ENCODE measurements at places on chromosomes 2 and 18.

DNA sequence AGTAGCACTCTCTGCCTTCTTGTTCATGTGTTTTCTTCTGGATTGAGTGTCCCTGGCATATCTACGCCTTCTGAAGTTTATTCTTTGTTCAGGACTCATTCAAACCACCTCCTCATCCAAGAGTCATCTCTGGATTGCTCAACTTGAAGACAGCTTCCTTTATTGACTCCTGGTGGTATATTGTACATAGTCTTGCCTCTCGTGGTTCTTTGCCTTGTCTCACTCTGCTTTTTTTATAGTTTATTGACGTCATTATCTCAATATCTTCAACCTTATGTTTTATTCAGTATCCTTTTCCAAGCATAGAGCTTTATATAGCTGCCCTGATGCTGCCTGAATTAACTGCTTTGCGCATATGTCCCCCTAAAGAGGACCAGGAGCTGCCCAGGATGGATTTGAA lies 161.7 kb downstream of the INSIG2 start:
- DNase-seq = no peak

DNA sequence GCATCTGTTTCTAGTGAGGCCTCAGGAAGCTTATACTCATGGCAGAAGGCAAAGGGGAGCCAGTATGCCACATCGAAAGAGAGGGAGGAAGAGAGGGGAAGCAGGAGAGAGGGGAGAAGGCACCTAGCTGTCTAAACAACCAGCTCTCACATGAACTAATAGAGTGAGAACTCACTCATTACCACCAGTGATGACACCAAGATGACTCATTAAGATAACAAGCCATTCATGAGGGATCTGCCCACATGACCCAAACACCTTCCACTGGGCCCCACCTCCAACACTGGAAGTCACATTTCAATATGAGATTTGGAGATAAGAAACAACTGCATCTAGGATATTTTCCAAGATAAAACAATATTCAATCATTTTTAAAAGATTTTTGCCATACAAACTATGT lies 753.9 kb upstream of the ZEB2 start:
- no peak for DNase-seq

GRCh38 chr2:171451074-171451473 lies 17.0 kb downstream of the DCAF17 start:
- no peak for DNase-seq

DNA sequence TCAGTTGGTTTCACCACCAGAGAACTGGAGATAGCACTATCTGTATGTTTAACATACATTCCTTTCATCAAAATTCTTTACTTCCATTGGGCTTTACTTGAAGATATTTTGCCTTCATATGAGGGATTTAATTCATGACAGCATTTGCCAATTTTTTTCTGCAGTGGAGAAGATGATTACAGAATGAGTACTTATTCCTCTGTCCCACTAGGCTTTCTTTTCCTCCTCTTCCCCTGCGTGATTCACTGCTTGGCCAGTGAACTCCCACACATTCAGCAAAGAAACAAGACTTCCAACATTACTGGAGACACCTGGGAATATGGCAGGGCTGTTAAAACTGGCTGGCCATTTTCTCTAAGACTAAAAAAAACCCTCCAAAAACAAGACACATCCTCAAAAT lies 425.8 kb upstream of the KCNH7 start:
- no peak for DNase-seq

- no peak for DNase-seq
These were observed 180.1 kb downstream of the CDH2 start for GRCh38 chr18:27996801-27997272.

- DNase-seq = no peak
These were observed 47.6 kb upstream of the ACVR1 start for GRCh38 chr2:157923598-157924217.

GRCh38 chr2:186984481-186984880 lies 135.5 kb upstream of the ZSWIM2 start:
- no peak for DNase-seq

- no peak for DNase-seq
These were observed 29.0 kb upstream of the MAPRE3 start for GRCh38 chr2:26941486-26941885.

GRCh38 chr2:100109986-100110613 lies 32.3 kb downstream of the AFF3 start:
- no peak for DNase-seq

- no peak for DNase-seq
These were observed 63.3 kb downstream of the BOD1L2 start for GRCh38 chr18:57210107-57210715.

DNA sequence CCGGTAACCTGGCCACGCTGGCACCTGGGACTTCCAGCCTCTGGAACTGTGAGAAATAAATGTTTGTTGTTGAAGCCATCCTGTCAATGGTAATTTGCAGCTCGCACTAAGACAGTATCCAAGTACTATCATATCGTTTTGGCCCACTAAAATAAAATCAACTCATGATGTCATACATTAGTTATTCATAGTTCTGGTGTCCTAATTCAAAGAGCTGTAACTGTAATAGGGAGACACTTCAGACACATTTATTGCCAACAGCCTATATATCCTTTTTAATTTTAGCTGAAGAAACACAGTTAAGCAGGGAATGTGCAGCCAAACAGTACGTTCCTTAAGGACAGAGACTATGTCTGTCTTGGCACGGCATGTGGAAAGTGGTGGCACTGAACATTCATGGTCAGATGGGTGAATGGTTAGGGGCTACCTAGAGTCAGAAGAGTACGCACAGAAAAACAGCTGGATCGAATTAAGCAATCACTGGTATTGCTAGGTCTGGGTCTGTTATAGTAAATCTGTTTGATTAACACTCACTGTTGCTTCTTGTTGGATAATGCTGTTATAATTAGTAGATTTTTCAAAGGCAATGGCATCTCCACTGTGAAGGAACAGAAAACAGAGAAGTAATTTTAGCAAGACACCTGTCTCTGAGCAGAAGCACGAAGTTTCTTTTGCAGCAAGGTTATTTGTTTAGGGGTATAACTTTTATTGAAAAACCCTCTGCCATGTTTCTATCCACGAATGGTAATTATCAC lies 41.3 kb upstream of the CREG2 start:
- no peak for DNase-seq

DNA sequence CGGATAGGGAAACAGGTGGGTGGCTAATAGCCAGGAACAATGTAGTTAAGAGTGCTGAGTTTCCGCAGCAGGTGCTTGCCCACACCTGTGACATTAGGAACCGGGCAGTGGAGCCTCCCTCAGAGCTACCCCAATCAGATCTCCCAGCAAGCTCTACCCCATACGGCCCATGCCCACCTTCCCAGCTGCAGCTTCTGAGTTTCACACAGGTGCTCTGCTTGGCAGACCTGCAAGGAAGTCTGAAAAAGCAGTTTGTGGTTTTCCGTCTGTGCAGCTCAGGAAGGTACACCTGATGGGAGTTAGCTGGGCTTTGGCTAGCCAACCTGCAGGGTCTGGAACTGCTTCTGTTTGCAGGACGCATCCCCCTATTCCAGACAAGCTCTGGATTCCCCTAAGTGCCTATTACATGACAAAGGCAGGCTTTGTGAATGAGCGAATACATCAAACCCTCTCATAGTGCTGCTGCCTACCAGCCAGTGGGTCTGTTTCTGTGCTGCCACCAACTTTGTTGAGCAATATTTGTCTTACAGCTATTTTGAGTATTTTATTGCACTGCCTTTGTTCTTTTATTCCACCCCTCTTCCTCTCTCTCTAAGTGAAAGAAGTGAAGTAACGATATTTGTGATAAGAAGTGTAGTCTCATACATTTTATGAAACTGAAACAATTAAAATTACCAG lies 24.7 kb upstream of the CEP68 start:
- DNase-seq = no peak

- no peak for DNase-seq
These were observed 207.2 kb downstream of the SLC8A1 start for GRCh38 chr2:40244675-40245074.

DNA sequence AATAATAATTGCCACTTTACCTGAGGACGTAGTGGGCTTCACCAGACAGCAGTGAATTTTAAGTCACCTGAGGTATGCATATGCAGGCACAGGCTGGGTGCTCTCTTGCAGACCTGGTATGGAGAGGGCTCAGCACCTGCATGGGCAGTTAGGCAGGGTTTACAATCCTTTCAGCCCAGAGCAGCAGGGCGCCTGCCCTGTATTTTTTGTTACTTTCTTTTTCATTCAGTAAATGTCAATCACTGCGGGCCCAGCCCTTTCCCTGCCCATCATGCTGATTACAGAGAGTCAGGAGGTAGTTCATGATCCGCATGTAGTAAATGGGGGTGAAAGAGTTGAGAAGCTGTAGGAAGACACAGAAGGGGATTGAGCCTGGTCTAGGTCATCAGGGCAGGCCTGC lies 147.0 kb upstream of the ALPP start:
- no peak for DNase-seq

GRCh38 chr2:172216477-172216876 lies 113.8 kb upstream of the DLX2 start:
- no peak for DNase-seq

GRCh38 chr2:195406886-195407603 lies 250.0 kb upstream of the SLC39A10 start:
- DNase-seq = no peak

DNA sequence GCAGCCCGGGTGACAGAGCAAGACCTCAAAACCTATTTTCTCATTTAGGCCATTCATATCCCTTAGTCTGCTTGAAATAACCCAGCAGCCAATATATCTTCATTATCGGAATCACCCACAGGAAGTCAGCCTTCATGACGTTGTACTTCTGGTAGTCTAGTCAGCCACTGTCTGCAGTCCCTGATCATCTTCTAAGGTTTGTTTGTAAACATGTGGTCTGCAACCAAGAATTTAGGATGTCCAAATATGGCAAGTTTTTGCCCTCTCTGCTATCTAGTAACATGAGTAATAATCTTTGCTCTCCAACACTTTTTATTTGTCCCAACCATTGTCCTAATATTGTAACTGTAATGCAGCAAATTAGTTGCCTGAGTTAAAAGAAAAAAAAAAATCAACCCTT lies 92.5 kb downstream of the PRPF40A start:
- DNase-seq = no peak

DNA sequence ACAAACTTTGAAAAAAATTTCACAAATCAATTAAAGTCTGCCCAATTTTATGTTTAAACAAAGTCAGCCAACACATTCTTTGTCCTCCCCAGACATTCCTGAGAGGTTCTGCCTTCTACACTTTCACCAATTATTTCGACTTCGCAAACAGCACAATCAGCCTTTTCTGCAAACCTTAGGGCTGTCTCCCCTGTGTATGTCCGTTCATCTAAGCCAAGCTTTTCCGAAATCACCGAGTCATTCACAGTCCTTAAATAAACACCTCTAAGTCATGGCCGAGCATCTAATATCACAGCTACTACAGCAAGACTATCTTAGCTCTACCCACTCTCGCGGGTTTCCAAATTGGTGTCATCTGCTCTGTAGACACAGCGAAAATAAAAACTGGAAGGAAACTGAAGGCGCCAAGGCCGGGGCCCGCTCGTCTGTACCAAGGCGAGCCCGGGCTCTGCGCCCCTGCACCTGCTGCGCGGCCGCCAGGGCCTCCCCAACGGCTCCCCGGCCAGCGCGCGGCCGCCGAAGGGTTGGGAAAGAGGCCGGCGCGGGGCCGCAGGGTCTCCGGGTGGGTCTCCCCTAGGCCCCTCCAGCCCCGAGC lies 730 bp downstream of the ODC1 start:
- DNase-seq = no peak

GRCh38 chr2:154698296-154698720 lies at the start of gene KCNJ3:
Gene KCNJ3 (plus strand): TSS chr2:154698695. CDS start chr2:154698776, 81 bp downstream.
- no peak for DNase-seq

GRCh38 chr2:204280262-204280668 lies 265.0 kb upstream of the PARD3B start:
- no peak for DNase-seq

- no peak for DNase-seq
These were observed 44.4 kb upstream of the BARD1 start for GRCh38 chr2:214853906-214854305.

- DNase-seq = no peak
These were observed 99.4 kb upstream of the GALNT5 start for GRCh38 chr2:157158111-157158510.

DNA sequence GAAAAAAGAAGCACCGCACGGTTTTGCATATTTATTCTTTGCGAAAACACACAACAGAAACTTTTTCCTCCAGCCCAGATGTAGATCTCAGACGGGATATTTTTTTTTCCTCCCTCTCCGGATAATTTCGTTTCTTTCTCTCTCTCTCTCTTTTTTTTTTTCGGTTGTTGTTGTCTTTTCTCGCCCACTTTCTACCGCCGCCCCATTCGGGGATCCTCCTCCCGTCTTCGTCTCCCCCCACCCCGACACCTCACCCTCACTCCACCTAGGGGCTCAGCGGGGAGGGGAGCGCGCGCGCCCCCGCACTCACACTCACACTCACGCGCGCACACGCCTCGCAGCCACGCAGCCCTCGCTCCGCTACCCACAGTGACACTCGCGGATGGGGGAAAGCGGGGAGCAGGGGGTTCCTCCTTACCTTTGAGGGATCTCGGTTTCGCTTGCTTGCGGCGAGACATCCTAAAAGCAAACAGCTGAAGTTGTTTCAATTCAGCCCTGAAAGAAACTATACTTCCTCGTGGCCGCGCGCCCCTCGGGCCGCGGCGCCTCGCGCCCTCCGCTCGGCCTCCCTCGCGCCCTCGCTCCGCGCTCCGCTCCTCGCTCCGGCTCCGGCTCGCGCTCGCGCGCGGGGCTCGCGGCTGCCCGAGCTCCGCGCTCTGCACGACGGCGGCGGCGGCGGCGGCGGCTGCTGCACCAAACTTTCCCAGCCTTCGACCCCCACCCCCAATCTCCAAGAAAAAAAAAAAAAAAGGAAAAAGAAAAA lies 1.3 kb downstream of the ZNF521 start:
- DNase-seq = no peak

GRCh38 chr18:11741505-11742145 lies 52.6 kb downstream of the GNAL start:
- no peak for DNase-seq

GRCh38 chr2:127649100-127649611 lies 3.2 kb downstream of the GPR17 start:
- DNase-seq = no peak

DNA sequence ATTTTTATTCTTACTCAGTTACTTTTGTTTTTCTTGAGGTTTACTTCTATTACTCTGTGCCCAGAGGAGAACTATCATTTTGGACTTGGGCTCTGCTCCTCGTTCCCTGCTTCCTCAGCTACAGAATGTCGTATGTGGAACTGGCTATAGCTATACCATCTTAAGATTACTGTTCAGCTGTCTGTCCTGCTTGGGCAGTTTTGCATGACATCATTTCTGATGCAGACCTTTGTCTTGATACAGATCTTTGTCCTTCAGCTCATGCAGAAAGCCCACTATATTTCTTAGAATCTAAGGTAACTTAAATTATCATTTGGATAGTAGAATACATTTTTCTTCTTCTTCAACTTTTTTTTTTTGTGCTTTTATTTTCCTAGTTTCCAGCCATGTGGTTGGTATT lies 13.8 kb upstream of the C1GALT1C1L start:
- no peak for DNase-seq

DNA sequence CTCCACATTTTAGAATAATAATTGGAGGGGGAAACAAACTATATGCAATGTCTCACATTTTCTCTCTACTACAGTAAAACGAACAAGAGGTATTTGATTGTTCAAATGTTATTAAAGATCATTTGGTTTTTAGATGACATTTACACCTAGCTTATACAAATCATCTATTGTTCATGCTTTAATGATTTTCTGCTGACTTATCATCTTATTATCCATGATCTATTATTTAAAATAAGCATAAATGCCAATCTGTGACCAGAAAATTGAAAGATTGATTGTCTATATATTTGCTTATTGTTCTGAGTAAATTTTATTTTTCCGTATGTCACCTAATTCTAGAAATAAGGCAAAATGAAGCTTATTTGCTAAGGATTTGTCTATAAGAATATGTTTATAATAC lies 537.2 kb downstream of the KCNJ3 start:
- no peak for DNase-seq
